ENCODE measurements at places on chromosomes 2 and 18.

- H3K27ac ChIP-seq, result no peak overlapping the region
- DNase-seq, result no peak
- H3K4me1 ChIP-seq, result peaks cover 1% of the 10 kb centered on the region
Measured at GRCh38 chr2:85718885-85719492, 24.8 kb downstream of the GNLY start.

DNA sequence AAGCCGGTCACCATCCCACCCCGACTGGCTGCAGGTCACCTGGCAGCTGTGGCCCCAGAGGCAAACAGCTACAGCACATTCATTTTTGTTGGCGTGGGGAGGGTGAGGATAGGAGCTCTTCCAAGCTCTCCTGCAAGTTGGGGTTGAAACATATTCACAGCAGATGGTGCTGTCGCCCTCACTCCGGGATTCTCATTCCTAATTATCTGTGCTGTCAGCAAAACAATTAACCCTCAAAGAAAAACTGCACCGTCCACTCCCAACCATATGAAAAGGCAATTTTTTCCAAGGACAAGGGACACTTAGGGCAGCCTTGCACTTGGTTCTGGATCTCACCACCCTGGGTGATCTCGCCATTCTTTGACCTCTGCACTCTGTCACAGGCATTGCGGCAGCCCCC lies 68.6 kb downstream of the ZBTB7C start:
- H3K4me3 ChIP-seq, result no peak overlapping the region
- H3K4me1 ChIP-seq, result peaks cover 9% of the 10 kb centered on the region
- H3K36me3 ChIP-seq, result no peaks in the 10 kb centered on the region
- no peak overlapping the region for H3K27ac ChIP-seq

DNA sequence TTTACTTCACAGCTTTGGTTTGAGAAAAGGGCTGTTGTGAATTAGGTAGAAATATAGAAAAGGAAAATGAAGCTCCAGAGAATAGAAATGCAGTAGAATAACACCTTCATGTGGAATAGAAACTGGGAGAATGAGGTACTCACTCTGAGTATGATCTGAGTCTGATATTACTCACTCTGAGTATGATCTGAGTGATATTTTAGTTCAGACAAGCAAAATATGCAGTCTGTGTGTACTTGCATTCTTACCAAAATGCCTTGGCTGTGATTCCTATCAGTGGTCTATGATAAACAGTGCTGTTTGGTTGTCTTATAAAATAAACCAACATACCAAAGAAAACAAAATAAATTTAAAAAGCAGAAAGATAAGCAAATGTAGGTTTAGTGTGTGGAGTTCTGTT lies 487.6 kb downstream of the THSD7B start:
- no peak for DNase-seq
- no peaks in the 10 kb centered on the region for H3K27me3 ChIP-seq
- no peak overlapping the region for H3K4me3 ChIP-seq
- no peaks in the 10 kb centered on the region for H3K4me1 ChIP-seq
- no peak overlapping the region for H3K27ac ChIP-seq
- H3K36me3 ChIP-seq, result no peaks in the 10 kb centered on the region

- H3K27me3 ChIP-seq, result no peaks in the 10 kb centered on the region
- DNase-seq, result no peak
- H3K4me3 ChIP-seq, result no peak overlapping the region
- H3K36me3 ChIP-seq, result no peaks in the 10 kb centered on the region
- no peak overlapping the region for H3K27ac ChIP-seq
- H3K4me1 ChIP-seq, result no peaks in the 10 kb centered on the region
Measured at GRCh38 chr2:35255826-35256225, 1099.8 kb upstream of the CRIM1 start.

DNA sequence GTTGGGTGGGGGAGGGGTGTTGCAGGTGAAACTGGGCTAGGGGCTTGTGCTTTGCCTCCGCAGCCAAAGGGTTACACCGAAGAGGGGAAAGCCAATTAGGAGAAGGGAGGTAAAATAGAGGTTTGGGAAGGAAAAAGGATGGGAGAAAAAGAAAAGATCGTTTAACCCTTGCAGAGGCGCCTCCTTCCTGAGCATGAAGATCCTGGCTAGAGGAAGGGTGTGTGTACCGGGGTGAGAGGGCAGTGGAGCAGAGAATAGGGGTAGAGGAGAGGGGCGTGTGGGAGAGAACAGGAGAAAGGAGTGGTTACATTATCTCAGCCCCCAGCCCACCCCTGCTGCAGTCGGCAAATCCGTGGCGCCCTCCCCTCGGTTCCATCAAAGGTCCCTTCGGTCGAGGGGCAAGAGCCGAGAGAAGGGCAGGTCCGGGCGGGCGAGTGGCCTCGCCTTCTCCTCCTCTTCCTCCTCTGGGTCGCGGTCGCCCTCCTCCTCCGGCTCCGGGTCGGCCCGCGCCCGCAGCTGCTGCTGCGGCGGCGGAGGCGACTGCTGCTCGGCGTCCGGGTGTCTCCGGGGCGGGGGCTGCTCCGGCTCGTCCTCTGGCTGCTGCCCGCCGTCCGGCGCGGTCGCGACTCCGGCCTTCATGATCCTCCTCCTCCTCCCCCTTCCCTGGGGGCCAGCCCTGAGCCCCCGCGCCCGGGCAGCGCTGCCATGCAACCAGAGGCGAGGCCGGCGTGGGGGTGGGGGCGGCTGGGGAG lies 1.1 kb downstream of the MARCHF4 start:
- H3K36me3 ChIP-seq, result no peaks in the 10 kb centered on the region
- DNase-seq, result peak; percentile 43
- no peaks in the 10 kb centered on the region for H3K27me3 ChIP-seq

DNA sequence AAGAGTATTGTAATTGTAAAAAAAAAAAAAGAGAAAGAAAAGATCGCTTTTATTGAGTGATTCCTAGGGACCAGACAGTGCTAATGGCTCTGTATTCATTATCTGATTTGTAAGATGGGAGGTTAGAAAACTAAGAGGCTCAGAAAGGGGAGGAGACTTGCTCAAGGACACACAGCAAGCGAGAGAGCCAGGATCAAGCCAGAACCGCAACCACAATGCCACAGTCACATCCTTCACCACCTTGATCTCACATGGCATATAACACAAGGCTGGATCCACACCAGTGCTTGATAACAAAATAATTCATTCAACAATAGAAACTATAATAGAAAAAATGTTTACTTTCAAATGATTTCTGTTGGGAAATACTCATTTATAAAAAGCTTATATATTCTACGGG lies 37.5 kb downstream of the TFCP2L1 start:
- no peaks in the 10 kb centered on the region for H3K27me3 ChIP-seq
- no peak overlapping the region for H3K4me3 ChIP-seq
- no peaks in the 10 kb centered on the region for H3K36me3 ChIP-seq
- no peak overlapping the region for H3K27ac ChIP-seq

DNA sequence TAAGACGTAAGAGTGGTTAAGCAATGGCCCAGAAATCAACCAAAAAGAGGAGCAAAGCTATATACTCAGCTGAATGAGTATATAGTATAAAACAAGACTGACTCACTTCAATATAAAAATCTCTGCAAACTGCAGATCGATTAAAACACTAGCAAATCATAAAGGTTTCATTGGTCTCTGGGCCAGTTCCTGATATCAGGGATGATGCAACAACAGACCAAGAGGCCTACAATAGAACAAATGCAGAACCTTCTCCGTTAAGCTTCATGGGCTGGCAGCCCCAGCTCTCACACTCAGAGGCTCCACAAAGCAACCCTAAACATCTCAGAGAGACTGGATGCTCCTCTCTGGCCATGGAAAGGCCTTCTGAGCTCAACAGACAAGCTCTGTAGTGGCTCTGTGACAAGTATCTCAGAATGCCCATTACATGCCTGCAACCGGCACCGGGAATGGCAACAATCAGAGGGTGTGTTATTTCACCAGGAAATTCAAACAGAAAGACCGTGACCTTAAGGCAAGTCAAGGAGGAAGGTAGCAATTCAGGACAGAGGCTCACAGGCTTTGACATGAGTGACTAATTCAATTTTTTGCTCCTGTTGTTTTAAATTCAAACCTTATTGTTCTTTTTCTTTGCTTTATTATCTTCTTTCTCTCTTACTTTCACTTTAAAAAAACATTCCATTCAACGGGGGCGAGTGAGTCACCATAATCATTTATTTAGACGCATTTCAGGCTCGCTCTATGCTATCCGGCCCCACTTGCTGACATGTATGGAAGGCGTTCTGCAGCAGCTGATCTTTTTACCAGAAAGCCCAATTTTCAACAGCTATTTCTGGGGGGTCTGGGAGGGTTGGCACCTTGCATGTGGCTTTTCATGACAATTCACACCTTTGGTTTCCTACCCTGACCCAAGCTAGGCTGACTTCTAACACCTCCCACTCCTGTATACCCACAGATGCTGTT lies 15.1 kb downstream of the CYRIA start:
- no peak for DNase-seq
- H3K36me3 ChIP-seq, result no peaks in the 10 kb centered on the region
- no peaks in the 10 kb centered on the region for H3K27me3 ChIP-seq
- no peaks in the 10 kb centered on the region for H3K4me1 ChIP-seq
- H3K4me3 ChIP-seq, result no peak overlapping the region

GRCh38 chr2:157751462-157752058 lies 122.9 kb upstream of the ACVR1C start:
- H3K27ac ChIP-seq, result no peak overlapping the region
- no peaks in the 10 kb centered on the region for H3K4me1 ChIP-seq
- H3K36me3 ChIP-seq, result no peaks in the 10 kb centered on the region
- DNase-seq, result peak; percentile 79

DNA sequence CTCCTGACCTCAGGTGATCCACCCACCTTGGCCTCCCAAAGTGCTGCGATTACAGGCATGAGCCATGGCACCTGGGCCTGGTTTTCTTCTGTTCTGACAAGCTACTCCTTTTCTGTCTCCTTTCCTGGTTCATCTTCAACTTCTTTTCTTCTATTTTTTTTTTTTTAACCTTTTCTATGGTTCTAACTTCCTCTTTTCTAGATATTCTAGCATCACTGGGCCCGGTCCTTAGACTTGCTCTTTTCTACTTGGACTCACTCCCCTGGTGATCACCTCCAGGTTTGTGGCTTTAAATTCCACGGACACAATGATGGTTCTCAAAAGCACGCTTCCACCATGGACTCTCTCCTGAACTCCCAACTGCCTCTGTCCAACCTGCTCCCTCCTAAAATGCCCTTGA lies 2.0 kb downstream of the EIF2AK2 start:
- H3K4me1 ChIP-seq, result no peaks in the 10 kb centered on the region
- H3K27ac ChIP-seq, result no peak overlapping the region
- no peaks in the 10 kb centered on the region for H3K36me3 ChIP-seq

DNA sequence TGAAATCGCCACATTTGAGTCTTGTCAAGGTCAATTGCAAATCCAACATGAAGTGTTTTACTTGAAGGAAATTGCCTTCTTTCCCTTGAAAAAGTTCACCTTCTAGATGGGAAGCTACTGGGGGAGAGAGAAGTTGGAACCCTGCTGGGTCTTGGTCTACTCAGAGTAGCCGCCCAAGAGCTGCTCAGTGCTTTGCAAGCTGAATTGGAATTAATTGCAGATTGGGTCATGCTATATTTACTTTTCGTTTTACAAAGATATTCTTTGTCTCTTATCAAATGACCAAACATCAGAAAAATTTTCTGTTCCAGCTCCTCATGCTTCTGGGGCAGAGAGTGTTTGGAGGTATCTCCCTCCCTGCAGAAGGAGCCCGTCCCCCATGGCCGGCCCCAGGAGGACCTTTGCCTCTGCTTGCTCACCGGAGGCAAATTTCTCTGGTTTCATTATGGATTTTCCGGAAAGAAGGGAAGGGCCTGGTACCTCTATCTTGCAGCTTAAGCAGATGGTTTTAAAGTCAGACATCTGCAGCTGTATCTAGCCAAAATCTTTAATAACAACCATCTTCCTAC lies 289.7 kb downstream of the MYT1L start:
- no peaks in the 10 kb centered on the region for H3K27me3 ChIP-seq
- H3K4me1 ChIP-seq, result peaks cover 2% of the 10 kb centered on the region
- no peaks in the 10 kb centered on the region for H3K36me3 ChIP-seq

DNA sequence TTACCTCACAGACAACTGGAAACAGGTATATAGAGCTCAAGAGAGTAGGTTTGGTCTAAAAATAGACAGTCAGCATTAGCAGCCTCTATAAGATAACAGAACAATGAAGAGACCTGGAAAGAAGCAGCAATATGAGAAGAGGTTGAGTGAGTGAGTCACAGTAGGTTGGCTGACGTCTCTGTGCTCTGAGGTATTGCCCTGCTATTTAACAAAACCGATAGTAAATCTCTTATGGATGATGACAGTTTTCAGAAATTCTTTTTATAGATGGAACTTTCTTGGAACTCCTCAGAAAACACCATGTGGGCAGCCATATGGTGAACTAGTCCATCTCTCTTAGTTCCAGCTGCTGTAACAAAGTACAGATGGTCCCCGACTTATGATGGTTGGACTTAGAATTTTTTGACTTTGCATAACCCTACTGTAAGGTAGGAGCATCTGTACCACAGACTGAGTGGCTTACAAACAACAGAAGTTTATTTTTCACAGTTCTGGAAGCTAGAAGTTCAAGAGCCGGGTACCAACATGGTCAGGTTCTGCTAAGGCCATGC lies 123.5 kb downstream of the MBD2 start:
- DNase-seq, result no peak
- no peaks in the 10 kb centered on the region for H3K4me1 ChIP-seq
- no peak overlapping the region for H3K27ac ChIP-seq

DNA sequence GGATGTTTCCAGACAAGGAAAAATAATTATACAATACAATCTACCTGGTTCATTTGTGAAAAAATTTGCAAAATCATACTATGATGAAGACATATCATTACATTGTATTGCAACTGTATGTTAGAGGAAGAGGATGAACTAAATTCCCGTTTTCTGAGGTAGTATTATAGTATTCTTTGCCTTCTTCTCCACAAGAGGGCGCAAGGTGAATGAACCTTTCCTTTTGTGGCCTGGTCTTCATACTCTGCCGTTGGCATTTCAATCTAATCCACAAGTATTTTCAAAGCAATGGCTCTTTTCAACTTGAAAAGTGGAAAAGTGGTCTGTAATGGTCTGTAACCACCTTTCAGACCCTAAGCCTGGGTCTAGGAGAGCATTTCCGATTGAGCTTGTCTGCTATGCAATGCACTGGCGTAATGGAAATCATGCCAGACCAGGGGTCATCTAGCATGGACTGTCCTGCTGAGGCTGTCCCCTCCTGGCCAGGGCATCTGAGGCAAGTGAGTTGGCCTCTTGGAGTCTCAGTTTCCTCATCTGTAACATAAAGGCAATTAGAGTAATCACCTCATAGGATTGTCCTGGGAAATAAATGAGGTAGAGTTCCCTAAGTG lies 30.8 kb upstream of the ZNF396 start:
- H3K4me3 ChIP-seq, result no peak overlapping the region
- no peak overlapping the region for H3K27ac ChIP-seq
- H3K27me3 ChIP-seq, result no peaks in the 10 kb centered on the region
- peak; percentile 82 for DNase-seq

DNA sequence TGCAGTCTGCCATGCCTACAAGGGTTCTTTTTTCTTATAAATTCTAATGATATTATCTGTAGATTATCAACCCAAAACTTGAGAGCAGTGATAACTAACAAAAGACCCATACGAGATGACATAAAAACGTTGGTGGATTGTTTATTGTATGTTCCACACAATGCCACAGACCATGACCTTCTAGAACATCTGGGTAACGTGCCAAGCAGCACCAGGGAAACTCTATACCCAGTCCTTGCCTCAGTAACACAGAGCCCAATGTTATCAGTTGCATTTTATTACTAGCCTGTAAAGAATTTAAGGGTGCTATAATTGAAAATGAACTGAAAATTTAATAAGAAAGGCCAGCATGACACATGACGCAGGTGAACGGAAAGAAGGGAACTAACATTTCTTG lies 99.1 kb upstream of the UGP2 start:
- no peak overlapping the region for H3K4me3 ChIP-seq
- H3K27me3 ChIP-seq, result no peaks in the 10 kb centered on the region
- no peak for DNase-seq
- H3K27ac ChIP-seq, result no peak overlapping the region

Data from mesendoderm (in vitro differentiated cells).